ENCODE measurements at places on chromosomes 13 and 19.

DNA sequence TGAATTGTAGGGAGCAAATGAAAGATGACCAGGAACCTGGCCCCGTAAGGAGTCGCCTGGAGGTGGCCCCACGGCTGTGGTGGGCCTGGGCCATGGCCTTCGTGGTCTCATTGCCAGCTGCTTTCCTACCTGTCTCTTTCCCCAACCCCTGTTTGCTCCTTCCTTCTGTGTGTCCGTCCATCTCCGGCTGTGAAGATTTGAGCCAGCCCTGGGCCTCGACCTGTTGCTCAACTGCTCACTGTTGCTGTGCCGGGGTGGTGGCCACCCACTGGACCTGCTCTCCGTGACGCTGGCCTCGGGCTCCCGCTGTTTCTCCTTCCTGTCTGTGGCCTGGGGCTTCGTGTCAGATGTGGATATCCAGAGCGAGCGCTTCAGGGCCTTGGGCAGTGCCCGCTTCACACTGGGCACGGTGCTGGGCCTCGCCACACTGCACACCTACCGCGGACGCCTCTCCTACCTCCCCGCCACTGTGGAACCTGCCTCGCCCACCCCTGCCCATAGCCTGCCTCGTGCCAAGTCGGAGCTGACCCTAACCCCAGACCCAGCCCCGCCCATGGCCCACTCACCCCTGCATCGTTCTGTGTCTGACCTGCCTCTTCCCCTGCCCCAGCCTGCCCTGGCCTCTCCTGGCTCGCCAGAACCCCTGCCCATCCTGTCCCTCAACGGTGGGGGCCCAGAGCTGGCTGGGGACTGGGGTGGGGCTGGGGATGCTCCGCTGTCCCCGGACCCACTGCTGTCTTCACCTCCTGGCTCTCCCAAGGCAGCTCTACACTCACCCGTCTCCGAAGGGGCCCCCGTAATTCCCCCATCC lies 8.5 kb downstream of the DBP start:
- no peak for DNase-seq

DNA sequence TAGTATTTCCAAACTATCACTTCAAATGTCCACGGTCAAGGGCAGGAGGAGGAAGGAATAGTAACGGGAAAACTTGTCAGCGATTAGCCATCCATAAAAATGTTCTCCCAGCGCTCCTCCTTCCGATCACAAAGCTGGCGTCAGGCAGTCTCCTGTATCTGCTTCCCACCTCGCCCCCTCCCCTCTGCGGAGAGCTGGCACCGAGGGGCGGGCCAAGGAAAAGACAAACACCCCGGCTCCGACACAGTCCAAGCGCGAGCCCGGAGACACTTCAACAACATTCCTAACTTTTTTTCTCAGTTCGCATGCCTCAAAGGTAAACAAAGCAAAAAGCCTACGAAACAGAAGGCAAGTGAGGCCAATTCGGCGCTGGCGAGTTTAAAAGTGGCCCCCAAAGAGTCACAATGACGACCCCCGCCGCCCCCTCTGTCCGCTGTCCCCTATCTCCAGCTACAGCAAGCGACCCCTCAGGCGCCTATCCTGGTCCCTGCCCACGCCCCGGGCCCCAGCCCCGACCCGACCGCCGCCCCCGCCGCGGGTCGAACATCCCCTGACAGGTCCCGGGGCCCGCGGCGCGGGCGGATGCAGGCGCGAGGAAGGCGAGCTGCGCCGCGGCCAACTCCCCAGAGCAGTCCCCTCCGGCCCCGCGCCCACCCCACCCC lies 736 bp downstream of the SMAD9 start:
- DNase-seq = peak; percentile 49

DNA sequence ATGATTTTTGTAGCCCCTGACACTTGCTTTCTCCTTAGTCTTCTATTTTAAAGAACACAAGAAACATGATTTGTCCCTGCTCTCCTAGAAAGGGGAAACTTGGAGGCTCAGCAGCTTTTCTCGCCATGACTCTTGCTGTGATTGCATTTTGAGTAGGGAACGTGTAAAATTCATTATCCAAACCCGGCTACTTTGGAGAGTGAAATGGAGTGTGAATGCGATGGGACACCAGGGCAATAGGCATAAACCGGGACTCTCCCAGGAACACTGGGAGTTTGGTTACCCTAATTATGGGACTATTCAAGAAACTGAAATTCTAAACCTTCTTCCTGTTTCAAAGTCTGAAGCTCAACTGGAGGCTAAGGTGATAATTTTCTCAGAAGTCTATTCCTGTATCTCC lies 181.7 kb upstream of the RFC3 start:
- DNase-seq = no peak

- no peak for DNase-seq
Observed at GRCh38 chr13:106561551-106562170, 6.3 kb downstream of the ARGLU1 start.

DNA sequence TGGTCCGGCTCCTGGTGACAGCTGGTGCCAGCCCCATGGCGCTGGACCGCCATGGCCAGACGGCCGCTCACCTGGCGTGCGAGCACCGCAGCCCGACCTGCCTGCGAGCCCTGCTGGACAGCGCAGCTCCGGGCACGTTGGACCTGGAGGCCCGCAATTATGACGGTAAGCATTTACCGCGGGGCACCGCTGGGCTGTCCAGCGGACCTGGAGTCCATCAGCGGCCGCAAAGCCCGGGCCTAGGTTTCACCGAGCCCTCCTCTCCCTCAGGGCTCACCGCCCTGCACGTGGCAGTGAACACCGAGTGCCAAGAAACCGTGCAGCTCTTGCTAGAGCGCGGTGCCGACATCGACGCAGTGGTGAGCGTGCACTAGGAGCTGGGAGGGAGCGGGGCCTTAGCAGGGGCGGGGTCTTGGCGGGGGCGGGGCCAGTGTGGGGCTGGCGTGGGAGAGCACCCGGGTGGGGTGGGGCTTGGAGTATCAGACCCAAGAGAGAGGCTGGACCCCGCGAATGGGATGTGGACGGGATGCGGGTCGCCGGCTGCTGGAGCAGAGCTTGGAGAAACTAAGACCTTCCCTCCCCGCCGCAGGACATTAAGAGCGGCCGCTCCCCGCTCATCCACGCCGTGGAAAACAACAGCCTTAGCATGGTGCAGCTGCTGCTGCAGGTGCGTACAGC lies 8.7 kb downstream of the BCL3 start:
- no peak for DNase-seq

DNA sequence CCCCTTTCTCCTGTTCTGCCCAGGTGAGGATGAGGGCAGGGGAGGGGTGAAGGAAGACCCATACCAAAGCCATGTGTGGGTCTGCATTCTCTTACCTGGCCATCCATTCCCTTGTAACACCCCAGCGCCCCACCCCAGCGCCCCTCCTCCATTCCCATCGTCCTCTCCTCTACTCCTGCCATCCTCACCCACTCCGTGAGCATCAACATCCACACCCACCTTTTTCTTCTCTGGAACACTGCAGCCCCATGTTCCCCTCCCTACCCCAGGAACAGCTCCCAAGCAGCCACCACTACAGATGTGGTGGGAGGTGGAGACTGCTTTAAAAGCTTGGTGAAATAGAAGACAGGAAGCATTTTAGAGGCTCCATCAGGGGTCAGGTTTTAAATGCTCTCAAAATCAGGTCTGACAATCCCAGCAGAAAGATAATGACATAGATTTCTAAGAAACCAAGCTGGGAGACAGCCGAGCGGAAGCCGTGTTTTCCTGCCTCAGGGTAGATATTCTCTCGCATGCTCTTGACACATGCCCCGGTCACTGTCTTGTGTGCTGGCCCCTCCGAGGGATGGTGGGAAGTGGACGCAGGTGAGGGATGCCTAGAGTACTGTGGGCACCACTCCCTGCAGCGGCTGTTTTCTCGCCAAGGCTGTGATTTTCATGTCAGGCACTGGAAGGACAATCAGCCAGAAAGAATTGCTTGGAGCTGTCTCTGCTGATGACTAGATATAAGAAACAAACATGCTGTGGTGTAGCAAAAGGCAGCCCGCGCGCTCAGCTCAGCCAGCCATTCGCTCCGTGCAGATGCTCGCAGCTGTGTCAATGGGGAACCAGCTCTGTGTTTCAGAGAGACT lies 9.8 kb downstream of the MEDAG start:
- DNase-seq = no peak

DNA sequence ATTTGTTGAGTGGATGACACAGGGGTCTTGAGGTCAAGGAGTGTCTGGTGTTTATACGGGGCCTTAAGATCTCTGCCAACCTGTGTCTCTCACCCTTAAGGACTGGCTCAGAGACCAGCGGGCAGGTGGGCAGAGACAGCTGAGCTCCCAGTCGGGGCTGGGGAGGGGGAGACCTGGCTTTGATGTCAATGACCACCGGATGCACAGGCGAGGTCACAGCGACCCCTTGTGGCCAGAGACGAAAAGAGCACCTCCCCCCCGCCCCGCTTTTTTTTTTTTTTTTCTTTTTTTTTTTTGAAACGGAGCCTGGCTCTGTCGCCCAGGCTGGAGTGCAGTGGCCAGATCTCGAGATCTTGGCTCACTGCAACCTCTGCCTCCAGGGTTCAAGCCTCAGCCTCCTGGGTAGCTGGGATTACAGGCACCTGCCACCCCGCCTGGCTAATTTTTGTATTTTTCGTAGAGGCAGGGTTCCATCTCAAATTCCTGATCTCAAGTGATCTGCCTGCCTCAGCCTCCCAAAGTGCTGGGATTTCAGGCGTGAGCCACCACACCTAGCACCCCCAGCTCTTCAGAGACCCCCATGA lies 12.1 kb upstream of the KLK14 start:
- DNase-seq = no peak

DNA sequence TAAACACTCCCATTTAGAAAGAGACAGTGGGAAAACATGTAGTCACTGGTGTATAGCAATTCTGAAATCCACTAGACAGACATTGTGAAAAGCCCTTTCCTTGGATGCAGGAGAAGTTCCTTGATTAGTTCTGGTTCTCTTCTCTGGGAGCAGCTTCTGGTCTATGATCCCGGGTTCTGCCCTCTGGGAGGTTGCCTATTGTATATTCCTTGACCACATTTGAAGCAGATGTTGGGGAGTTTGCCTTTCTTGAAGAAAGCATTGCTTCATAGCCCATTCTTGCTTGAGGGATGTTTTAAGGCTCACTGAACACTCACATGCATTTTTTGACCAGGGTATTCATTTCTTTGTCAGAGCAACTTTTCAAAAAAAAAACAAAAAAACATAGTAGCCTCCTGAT lies 211.9 kb downstream of the NDFIP2 start:
- DNase-seq = no peak

Measured in mucosa of descending colon (tissue), 3 donors.